Globus pallidus (tissue), 1 donor: ENCODE measurements at places on chromosomes 1 and 21.

- no peak for DNase-seq
Observed at GRCh38 chr1:15262003-15262377, 15.0 kb downstream of the FHAD1 start.

DNA sequence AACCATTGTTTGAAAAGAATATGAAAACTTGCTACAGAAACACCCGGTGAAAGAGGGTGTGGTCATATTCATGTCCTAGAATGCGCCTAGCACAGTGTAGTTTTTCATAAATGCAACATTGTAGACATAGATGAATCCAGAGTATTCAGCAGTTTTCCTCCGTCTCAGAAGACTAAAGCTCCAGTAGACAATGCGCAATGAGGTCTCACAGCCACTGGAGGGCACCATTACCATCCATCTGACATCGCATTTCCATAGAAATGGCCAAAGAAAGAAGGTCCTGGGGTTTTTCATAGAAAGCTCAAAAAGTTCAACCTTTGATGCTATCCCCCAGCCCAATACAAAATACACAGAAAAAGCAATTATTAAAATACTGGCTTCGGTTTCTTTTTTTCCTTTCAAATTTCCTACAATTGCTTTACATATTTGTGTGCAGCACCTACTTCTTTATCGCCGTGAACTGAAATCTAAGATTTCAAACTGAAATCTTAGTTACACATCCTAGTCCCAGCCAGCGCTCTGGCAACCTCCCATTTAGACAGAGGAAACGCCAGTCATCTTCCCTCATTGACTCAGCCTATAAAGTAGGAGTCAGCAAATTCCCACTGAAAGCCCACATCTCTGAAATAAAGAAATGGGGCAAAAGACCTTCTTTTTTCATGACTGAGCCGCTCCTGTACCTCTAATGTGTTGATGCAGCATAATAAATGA is 3.9 kb upstream of the CD58 start:
- peak; percentile 70 for DNase-seq

DNA sequence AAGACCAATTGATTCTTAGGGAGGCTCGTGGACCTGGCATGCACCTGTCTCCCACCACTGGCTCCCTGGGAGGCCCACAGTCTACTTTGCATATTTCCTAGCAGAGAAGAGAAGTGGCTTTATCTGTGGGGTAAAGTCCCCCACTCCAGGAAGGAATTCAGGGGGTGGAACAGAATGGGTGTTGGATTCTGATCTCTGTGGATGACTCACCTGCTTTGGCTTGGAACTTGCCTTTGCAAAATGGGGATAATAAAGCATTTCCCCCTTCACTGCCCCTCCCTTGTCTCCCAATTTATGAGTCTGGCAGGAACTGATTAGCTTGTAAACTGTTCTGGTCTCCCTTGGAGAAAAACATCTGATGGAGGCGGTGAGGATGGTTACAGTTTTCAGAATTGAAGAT is 21.2 kb upstream of the OTUD3 start:
- DNase-seq, result no peak

DNA sequence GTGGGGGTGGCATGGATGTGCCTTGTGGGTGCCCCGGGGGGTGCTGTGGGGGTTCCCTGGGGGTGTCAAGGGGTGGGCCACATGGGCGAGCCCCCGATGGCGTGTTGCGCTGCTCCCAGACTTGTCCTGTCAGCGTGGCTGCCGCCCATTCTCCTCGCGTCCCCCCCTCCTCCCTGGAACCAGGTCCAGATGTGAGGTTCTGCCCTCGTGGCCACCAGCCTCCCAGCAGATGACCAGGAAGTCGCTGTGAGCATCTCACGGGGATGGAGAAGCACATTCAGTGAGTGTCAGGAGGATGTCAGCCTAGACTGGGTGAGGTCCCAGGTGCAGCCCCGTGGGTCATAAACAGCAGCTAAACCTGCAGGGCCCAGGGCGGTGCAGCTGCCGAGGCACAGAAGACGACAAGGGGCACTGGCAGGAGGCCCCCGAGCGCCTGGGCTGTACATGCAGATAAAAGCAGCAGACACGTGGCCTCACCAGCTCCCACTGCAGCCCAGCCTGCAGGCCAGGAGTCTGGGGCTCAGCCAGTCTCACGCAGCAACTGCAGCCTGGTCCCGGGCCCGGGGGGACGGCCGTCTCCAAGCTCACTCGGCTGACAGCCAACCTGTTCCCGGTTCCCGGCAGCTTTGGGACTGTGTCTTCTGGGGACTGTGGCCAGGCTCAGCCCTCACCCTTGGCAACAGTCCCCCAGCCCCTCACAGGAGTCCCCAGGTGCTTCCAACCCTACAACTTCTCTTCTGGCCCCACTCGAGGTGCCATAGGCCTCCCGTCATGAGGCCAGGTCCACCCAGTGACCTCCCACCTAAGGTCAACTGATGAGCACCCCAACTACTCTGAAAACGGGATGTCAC is 17.5 kb upstream of the COL6A2 start:
- DNase-seq, result peak; percentile 8

DNA sequence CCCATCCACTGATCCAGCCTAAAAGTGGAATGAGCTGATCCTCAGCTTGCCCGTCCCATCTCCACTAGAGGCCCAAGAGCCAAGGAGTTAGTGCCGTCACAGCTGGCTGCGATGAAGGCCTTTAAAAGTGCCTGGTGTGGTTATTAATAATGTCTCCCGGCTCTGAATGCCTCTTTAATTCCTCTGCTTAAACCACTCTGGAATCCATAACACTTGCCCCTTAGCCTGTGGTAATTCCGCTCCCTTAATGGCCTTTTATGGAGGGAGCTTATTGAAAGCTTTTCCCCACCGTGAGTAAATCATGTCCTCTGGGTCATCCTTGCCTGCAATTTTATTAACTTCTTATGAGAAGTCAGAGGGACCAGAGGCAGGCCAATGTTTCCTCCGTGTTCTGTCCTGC is 55.4 kb downstream of the UBIAD1 start:
- no peak for DNase-seq

- no peak for DNase-seq
Observed at GRCh38 chr1:208684192-208684591, 440.0 kb upstream of the PLXNA2 start.

GRCh38 chr1:3618881-3619671 is 5.7 kb upstream of the TPRG1L start:
- DNase-seq, result peak; percentile 76

- no peak for DNase-seq
Observed at GRCh38 chr21:22955559-22955958, 1957.3 kb downstream of the NCAM2 start.
